ENCODE measurements at places on chromosomes 3 and 15. TPM values are rescaled to one million over a fixed set of nuclear protein-coding genes. Genes with fewer than 3 reads are reported as not detected.

- no peak for DNase-seq
Observed at GRCh38 chr15:62779036-62779770, 263.3 kb upstream of the TPM1 start.

- DNase-seq, result no peak
Observed at GRCh38 chr15:78617516-78617915, 3.3 kb downstream of the CHRNA3 start.

- no peak for DNase-seq
Observed at GRCh38 chr3:186950402-186951093, 20.2 kb downstream of the ST6GAL1 start.

LRRC58 gene
- total RNA-seq, result 38.7 TPM

- no peak for DNase-seq
Observed at GRCh38 chr3:25724948-25725645, 58.1 kb downstream of the NGLY1 start.

RHOA gene
- total RNA-seq, result 568 TPM

DNA sequence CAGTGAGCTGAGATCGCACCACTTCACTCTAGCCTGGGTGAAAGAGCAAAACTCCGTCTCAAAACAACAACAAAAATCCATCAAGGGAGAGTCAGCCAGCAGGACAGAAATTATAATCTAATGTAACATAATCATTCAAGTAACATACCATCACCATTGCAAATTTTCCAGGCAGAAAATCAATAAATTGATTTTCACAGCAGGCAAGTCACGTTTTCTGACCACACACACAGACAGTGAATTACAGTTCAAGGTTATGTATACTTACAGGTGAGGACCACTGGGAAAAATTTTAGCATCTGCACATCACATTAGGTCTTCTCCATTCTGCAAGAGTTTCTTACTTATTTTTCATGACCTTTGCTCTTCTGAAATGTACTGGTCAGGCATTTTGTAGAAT is 29.9 kb upstream of the NPAP1 start:
- DNase-seq, result no peak

GRCh38 chr3:42884324-42884723 is 8.6 kb upstream of the CYP8B1 start:
- no peak for DNase-seq

GRCh38 chr15:77821188-77821958 is 188.7 kb upstream of the LINGO1 start:
- DNase-seq, result no peak

DGKG gene
- total RNA-seq, result 7.6 TPM

TMEM212 gene
- not detected for total RNA-seq

- peak; percentile 77 for DNase-seq
Observed at GRCh38 chr3:126541628-126542339, 16.9 kb downstream of the C3orf22 start.

DNA sequence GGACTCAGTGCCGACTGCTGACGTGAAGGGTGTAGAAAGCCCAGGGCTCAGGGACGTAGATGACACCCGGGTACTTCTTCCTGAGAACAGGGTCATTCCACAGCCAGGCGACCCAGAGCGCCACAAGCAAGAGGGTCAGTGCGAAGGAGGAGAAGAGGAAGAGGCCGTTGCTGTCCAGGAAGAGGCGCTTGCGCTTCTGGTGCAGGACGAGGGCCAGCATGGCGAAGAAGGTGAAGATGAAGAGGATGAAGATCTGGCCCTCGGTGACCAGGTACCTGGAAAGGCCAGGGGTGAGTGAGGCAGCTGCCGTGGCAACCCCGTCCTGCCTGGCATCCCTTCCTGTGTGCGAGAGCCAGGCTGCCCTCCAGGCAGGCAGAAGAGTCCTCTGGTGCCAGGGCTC is 3.0 kb upstream of the CALML4 start:
- DNase-seq, result no peak

GPR149 gene
- not detected for total RNA-seq

CPN2 gene
- 0.54 TPM for total RNA-seq

CPB1 gene
- total RNA-seq, result 38.7 TPM

- DNase-seq, result no peak
Observed at GRCh38 chr15:88083811-88084760, 172.5 kb downstream of the NTRK3 start.

FMN1 gene
- 12.9 TPM for total RNA-seq

DNA sequence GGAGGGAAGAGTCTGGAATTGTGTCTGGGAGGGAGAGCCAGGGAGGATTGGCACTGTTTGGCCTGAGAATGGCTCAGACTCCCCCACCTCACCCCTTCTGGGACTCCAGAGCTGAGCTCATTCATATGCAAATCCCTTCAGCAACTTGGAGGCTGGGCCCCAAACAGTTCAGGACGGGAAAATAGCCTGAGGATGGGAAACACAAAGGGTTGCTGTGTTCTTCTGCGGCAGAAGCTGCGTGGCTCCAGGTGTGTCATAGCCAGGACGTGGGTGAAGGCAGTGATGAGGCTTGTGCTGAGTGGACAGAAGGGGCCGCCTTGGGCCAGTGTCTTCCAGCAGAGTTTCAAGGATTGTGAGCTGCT is 16.6 kb downstream of the MASP1 start:
- no peak for DNase-seq

GRCh38 chr15:81686021-81686420 is 312.0 kb upstream of the TMC3 start:
- no peak for DNase-seq

GRCh38 chr3:102687851-102688555 is 253.2 kb downstream of the ZPLD1 start:
- no peak for DNase-seq

ALG1L2 gene
- 2.4 TPM for total RNA-seq

GRCh38 chr3:11477407-11477911 is 166.3 kb downstream of the VGLL4 start:
- DNase-seq, result no peak

CCRL2 gene
- 21.3 TPM for total RNA-seq

GRCh38 chr3:175316799-175317198 is 457.7 kb downstream of the NAALADL2 start:
- DNase-seq, result no peak

PRSS50 gene
- 0.34 TPM for total RNA-seq

ITIH4 gene
- total RNA-seq, result 23.2 TPM

DNA sequence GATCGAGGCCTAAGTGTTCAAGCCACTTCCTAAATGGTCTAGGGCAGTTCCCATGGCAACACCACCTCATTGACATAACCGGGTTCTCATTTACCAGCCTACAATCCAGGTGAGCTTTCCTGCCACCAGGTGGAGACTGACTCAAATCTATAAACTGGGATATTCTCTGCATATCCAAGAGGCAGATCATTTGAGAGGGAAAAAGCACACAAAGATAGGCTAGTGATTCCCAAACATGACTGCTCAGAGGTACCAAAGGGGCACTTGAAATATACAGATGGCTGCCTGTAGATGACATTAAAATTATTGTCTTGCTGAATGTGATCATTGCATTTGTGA is 141.3 kb upstream of the PROK2 start:
- DNase-seq, result no peak
